NCI-H526 (cell line): ENCODE measurements at places on chromosomes 6 and 20.

DNA sequence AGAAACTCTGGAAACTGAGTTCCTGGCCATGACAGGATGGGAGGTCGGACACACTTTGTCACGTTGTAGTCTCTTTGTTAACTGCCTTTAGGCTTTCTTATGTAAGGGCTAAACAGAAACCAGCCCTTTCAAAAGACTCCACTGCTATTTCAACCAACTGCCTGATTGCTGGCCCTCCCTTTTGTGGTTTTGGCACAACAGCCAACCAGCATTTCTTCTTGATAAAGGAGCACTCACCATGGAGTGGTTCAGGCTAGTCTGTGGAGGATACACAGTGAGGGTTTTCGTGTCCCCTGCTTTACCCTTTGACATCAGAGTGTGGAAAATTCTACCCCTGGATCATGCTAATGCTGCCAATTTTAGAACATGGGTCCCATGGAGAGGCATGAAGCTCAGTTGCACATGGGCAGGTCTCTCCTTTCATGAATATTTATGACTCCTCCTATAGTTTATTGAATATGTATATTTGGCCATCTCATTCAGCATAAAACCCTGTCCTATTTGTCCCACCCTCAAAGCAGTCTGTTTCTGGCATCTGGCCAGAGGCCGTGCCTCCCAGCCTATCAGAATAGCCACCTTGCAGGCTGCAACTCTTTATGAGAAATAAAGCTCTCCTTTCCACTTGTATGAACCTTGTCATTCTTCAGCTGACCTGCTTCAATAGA lies 148.3 kb downstream of the HS3ST5 start:
- DNase-seq: no peak

DNA sequence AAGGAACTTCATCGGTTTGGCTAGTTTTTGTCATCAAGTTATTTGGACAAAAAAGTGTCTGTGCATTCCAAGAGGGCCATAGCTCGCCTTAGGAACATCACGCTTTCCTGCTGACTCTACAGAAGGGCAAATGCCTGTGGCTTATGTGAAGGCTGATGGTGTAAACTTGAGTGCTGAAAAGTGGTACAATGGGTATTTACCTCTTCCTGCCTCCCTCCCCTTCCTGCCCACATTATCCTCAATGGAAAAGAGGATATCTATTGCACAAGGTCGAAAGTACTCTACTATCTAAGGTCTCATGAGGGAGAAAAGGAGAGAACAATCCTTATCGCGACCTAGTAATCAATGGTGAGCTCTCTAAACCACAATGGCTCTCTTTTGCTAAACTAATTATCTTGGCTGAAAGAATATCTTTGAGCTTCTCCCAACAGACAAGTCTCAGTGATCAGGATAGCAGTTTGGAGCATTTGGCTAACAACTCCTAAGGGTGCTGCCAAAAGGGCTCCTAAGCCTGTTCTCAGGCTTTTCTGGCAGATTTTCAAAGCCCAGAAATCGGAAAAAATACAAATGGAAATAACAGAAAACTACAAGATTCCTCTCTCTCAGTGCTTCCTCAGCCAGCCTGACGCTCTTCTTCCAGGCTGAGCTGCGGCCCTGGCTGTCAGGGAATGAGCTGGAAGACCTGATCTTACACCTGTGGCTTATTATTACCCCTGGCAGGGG lies 42.6 kb upstream of the ENPP1 start:
- no peak for DNase-seq

DNA sequence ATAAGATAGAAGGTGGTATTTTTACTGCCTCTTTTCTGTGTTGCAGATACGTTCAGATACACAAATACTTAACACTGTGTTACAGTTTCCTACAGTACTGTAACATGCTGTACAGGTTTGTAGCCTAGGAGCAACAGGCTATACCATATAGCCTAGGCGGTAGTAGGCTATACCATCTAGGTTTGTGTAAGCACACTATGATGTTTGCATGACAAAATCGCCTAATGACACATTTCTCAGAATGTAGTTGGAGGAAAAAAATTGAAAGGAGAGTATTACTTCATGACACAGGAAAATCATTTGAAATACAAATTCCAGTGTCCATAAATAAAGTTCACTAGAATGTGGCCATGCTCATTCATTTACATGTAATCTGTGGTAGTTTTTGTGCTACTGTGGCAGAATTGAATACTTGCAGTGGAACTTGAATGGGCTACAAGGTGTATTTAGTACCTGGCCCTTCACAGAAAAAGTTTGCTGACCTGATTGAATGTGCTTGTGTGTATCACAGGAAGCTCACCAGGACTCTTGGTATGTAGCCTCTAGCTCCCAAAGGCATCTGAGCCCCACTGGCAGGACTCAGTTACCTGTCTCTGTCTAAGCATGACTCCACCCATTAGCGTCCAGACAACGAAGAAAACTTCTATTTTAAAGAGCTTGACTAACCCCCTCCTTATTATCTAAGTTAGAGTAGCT lies 18.8 kb downstream of the TOP1 start:
- no peak for DNase-seq

DNA sequence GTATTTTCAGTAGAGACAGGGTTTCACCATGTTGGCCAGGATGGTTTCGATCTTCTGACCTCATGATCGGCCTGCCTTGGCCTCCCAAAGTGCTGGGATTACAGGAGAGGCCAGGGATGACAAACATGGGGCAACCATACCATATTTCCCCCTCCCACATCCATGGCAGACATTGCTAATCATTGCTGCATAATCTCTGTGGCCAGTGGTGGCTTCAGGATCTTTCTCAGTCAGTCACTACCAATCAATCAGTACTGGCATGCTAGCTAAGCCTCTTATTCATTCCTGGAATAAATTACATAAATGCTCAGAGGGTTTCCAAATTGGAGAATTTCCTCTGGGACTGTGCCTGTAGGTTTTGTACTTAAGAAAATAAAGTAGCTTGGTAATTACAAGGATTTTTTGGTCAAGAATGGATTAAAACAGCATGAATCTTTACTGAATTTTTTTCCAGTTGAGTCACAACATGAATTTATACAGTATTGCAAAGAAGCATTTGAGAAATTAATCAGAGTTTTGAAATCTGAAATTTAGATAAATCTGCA lies 138.1 kb downstream of the FNDC1 start:
- DNase-seq: no peak

- no peak for DNase-seq
These were observed 184.0 kb downstream of the GPX5 start for GRCh38 chr6:28709478-28710349.

GRCh38 chr6:163439997-163440396 lies 25.5 kb downstream of the QKI start:
- DNase-seq: no peak

GRCh38 chr6:18115356-18115755 lies 7.1 kb downstream of the NHLRC1 start:
- no peak for DNase-seq

GRCh38 chr6:28945349-28945748 lies 21.6 kb upstream of the TRIM27 start:
- no peak for DNase-seq

DNA sequence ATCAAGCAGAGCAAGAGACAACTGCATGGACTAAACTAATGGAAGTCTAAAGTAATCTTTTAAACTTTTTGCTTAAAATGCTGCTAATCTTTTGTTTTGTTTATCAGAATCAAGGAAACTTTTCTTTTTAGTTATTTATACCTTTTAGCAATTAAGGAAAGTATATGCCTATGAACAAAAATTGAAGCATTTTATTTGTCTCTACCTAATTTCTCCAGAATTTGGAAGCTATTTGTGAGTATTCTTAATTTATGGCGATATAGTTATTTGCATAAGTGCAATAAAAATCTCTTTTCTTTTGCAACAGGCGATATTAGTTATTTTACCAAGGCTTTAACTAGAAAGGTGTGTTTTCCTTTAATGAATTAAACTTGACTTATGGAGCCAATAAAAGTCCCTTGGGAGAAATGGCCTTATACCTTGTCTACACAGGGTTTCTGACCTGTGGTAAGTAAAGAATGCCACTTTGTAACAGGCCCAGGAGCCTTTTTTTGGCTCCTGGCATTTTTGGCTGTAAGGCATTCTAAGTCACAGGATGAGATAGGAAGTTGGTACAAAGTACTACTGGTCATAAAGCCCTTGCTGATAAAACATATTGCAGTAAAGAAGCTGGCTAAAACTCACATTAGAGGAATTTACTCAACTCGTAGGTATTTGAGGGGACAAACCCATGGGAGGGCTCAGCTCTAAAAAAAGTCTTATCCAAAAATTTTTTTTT lies 37.2 kb downstream of the TMEM14A start:
- no peak for DNase-seq
